ENCODE measurements at places on chromosomes 11 and 22.

- H3K27ac ChIP-seq = no peak overlapping the region
- no peaks in the 10 kb centered on the region for H3K27me3 ChIP-seq
- peaks cover 7% of the 10 kb centered on the region for H3K4me1 ChIP-seq
- no peaks in the 10 kb centered on the region for H3K36me3 ChIP-seq
Measured at GRCh38 chr11:108632041-108632704, 32.7 kb upstream of the DDX10 start.

- no peaks in the 10 kb centered on the region for H3K27me3 ChIP-seq
- no peak overlapping the region for H3K4me3 ChIP-seq
- no peak for DNase-seq
- peaks cover 35% of the 10 kb centered on the region for H3K36me3 ChIP-seq
- H3K4me1 ChIP-seq = no peaks in the 10 kb centered on the region
Measured at GRCh38 chr22:20948450-20948849, 18.6 kb upstream of the AIFM3 start.

DNA sequence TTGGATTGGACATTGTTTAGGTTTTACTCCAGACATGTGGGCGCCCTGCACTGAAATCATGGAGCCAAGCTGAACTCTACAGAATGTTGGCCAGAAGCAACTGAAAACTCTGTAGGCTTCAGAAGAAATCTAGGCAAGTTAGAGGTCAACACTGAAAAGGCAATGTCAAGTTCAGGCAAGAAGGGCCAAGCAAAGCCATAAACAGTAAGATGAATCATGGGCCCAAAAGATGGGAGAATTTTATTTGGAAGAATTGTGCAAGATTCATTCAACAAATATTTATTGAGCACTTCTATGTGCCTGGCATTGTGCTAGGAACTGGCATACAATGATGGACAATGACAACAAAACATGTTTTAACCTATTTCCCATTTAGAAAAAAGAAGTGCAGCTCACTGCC lies 10.9 kb downstream of the HOATZ start:
- no peak overlapping the region for H3K4me3 ChIP-seq
- no peak overlapping the region for H3K27ac ChIP-seq
- H3K27me3 ChIP-seq = no peaks in the 10 kb centered on the region
- no peaks in the 10 kb centered on the region for H3K4me1 ChIP-seq

- DNase-seq = no peak
- no peak overlapping the region for H3K4me3 ChIP-seq
- H3K27me3 ChIP-seq = no peaks in the 10 kb centered on the region
- no peaks in the 10 kb centered on the region for H3K4me1 ChIP-seq
- no peak overlapping the region for H3K27ac ChIP-seq
Measured at GRCh38 chr11:665704-666281, 28.7 kb downstream of the DRD4 start.

DNA sequence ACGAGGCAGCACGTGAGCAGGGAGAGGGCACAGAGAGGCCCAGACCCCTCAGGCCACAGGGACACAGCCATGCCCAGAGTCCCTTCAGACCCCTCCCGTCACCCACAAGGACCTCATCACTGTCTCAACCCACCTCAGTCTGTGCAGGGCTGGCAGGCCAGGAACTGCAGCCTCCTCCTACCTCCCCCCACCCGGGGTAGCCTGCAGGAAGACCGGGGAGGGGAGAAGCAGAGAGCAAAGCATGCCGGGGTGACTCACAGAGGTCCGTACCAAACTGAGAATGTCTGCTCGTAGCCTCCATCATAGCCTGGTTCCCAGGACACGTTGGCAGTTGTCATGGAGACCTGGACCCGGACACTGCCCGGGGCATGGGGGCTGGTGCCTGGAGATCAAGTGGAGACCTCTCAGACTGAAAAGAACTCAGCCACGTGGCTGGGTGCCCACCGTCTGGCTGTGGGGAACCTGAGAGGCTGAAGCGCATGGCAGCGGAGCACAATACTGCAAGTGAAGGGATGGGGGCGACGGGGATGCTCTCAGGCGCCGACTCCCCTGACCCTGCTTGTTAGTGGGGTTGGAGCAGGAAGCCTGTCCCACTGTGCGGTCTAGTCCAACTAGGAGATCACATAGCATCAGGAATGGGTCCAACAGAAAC lies 27.2 kb downstream of the IGSF9B start:
- no peak overlapping the region for H3K4me3 ChIP-seq
- H3K36me3 ChIP-seq = peaks cover 25% of the 10 kb centered on the region
- DNase-seq = no peak
- H3K27me3 ChIP-seq = no peaks in the 10 kb centered on the region
- no peaks in the 10 kb centered on the region for H3K4me1 ChIP-seq

GRCh38 chr11:116691771-116692177 lies 81.0 kb downstream of the BUD13 start:
- no peak for DNase-seq
- H3K36me3 ChIP-seq = no peaks in the 10 kb centered on the region
- H3K27ac ChIP-seq = no peak overlapping the region
- H3K27me3 ChIP-seq = no peaks in the 10 kb centered on the region
- H3K4me1 ChIP-seq = peaks cover 10% of the 10 kb centered on the region

- H3K27ac ChIP-seq = no peak overlapping the region
- H3K4me1 ChIP-seq = peaks cover 5% of the 10 kb centered on the region
- H3K4me3 ChIP-seq = no peak overlapping the region
Measured at GRCh38 chr11:18731949-18732821, 6.2 kb upstream of the IGSF22 start.

GRCh38 chr22:23553438-23553837 lies 26.7 kb downstream of the IGLL1 start:
- H3K36me3 ChIP-seq = no peaks in the 10 kb centered on the region
- no peak for DNase-seq
- no peak overlapping the region for H3K27ac ChIP-seq
- no peaks in the 10 kb centered on the region for H3K4me1 ChIP-seq

GRCh38 chr22:30861131-30861530 lies 107.4 kb downstream of the MORC2 start:
- H3K27me3 ChIP-seq = no peaks in the 10 kb centered on the region
- H3K27ac ChIP-seq = no peak overlapping the region
- DNase-seq = no peak
- no peaks in the 10 kb centered on the region for H3K4me1 ChIP-seq
- H3K36me3 ChIP-seq = no peaks in the 10 kb centered on the region

DNA sequence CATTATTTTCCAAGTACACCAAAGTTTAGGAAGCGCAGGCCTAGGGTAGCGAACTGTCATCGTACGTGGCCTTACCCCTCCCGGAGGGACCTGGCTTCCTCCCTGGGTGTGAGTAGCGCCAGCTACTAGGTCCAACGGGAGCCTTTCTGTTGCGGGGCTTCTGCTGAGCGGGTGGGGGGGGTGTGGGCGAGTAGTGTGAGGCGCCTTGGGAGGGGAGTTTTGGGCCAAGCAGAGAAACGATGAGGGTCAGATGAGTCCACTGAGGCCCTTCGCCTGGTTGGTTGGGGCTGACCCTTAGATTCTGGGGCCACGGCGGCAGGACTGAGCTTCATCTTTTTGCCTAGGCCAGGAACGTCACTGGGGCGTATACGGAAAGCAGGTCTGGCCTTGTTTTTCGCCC lies 868 bp downstream of the TEF start:
- H3K27ac ChIP-seq = no peak overlapping the region
- peaks cover 3% of the 10 kb centered on the region for H3K36me3 ChIP-seq
- H3K4me3 ChIP-seq = peak overlapping the region; percentile 67
- no peak for DNase-seq
- peaks cover 2% of the 10 kb centered on the region for H3K4me1 ChIP-seq

GRCh38 chr11:13391217-13391616 lies 71.8 kb downstream of the BTBD10 start:
- H3K27ac ChIP-seq = no peak overlapping the region
- H3K4me1 ChIP-seq = no peaks in the 10 kb centered on the region
- H3K36me3 ChIP-seq = no peaks in the 10 kb centered on the region
- DNase-seq = no peak
- H3K27me3 ChIP-seq = no peaks in the 10 kb centered on the region

DNA sequence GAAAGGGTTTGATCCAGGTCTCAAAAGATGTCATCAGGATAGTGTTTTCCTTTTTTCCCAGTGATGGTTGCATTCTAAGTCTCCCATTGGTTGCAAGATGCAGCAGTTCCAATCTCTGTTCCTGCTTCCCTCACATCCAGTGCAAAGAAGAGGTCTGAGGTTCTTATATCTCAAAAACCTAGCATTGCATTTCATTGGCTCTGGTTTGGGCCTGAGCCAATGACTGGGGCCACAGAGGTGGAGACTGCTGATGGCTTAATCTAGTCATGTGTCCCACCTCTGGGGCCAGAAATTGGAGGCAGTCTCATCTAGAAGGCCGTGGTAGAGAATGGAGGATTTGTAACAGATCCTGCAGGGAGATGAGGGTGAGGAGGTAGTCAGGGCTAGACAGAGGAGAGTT lies 13.2 kb upstream of the MICAL2 start:
- H3K27me3 ChIP-seq = no peaks in the 10 kb centered on the region
- no peak for DNase-seq
- H3K27ac ChIP-seq = no peak overlapping the region

GRCh38 chr11:60498399-60498798 lies 5.8 kb downstream of the MS4A12 start:
- no peak overlapping the region for H3K27ac ChIP-seq
- H3K4me3 ChIP-seq = no peak overlapping the region
- DNase-seq = no peak

- H3K4me1 ChIP-seq = no peaks in the 10 kb centered on the region
- H3K27ac ChIP-seq = no peak overlapping the region
- H3K4me3 ChIP-seq = no peak overlapping the region
- H3K36me3 ChIP-seq = no peaks in the 10 kb centered on the region
Measured at GRCh38 chr22:29231971-29232959, 26.6 kb downstream of the EMID1 start.

DNA sequence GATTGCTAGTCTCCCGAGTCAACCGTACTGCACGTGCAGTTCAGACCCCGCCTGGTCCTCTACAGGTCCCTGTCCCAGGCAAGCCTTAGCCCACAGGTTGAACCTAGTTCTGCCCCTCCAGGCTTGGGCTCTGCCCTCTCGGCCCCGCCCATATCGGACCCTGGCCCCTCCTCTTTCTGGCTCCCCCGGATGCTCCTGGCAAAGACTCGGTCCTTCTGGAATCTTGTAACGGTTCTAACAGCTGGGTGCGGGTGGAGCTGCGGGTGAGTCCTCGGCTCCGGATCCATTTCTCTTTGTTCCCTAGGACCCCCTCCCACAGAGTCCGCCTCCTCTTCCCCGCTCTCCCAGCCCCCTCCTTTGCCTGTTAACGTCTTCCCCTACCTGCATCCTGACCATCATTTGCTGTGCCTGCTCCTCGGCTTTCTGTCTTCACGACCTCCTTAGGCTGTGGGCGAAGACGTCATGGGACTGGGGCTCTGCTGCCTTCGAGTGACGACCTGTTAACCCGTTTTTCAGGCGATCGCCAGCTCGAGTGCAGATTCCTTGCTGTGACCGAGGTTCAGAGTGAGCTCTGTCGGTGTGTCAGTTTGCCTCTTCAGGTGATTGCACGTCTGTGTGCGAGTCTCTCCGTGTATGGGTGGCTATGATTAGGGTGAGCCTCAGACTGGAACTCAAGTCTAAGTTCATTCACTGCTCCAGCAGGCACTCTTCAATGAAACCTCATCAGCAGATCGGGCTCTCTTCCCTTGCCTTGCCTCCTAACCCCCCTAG lies at the start of gene DNHD1:
TSS of gene DNHD1 (plus strand) at position 212 of the 771 bp plus-strand sequence. CDS start 936 bp downstream, outside the sequence.
- peak within 1 kb of the TSS; percentile 44 for H3K4me3 ChIP-seq
- no peaks in the 10 kb centered on the region for H3K4me1 ChIP-seq
- H3K36me3 ChIP-seq = peaks cover 3% of the 10 kb centered on the region
- no peak within 1 kb of the TSS for H3K27ac ChIP-seq

- H3K27ac ChIP-seq = no peak overlapping the region
- H3K27me3 ChIP-seq = peaks cover 41% of the 10 kb centered on the region
- H3K4me1 ChIP-seq = peaks cover 2% of the 10 kb centered on the region
- no peak overlapping the region for H3K4me3 ChIP-seq
- H3K36me3 ChIP-seq = no peaks in the 10 kb centered on the region
Measured at GRCh38 chr22:49667236-49667635, 160.4 kb downstream of the BRD1 start.

DNA sequence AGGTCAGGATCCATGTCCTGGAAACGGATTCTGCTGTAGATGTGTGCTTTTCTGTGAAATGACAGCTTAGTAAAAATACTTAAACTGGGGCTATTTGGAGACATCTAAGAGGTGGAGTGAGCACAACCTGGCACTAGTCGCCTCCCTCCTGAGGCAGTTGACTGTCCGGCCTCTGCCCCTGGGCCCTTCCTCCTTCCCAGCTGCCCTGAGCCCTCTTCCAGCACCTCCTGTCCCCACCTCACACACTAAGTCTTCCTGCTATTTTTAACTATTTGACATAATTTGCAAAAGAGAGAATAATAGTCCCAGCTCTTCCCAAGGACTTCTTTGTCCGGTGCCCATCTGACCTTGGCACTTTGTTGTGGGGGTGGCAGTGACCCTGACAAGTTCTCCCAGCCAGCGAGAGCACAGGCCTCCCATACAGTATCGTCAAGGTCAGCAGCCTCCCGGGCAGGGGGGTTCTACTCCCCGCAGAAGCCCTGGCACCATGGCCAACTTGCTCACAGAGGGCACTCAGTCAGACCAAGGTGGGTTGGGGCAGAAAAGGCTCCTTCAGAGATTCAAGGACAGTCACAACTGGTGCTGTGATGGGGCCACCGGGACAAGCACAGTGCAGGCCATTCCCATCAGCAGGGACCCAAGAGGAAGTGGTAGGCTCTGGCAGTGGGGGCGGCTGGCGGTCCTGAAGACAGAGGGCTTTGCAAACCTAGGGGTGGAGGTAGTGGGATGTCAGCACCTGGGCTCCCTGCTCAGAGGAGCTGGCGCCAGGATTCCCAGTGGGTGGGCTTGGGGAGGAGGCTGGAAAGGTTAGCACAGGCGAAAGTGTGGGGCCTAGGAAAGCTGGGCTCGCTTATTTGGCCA lies 5.5 kb upstream of the NEAT1 start:
- no peak overlapping the region for H3K4me3 ChIP-seq
- peaks cover 36% of the 10 kb centered on the region for H3K4me1 ChIP-seq
- no peak for DNase-seq
- no peaks in the 10 kb centered on the region for H3K36me3 ChIP-seq
- no peak overlapping the region for H3K27ac ChIP-seq

GRCh38 chr22:26428515-26429457 lies at the start of gene ASPHD2:
TSS of gene ASPHD2 (plus strand) at chr22:26429260. CDS start at chr22:26433616, 4,356 bp downstream.
- H3K27me3 ChIP-seq = peaks cover 6% of the 10 kb centered on the region
- H3K4me3 ChIP-seq = peak within 1 kb of the TSS; percentile 79
- H3K27ac ChIP-seq = no peak within 1 kb of the TSS
- peak; percentile 75 for DNase-seq

- no peaks in the 10 kb centered on the region for H3K36me3 ChIP-seq
- H3K27ac ChIP-seq = no peak overlapping the region
- no peaks in the 10 kb centered on the region for H3K4me1 ChIP-seq
- no peak for DNase-seq
Measured at GRCh38 chr11:23226331-23227077, 366.2 kb upstream of the CCDC179 start.

DNA sequence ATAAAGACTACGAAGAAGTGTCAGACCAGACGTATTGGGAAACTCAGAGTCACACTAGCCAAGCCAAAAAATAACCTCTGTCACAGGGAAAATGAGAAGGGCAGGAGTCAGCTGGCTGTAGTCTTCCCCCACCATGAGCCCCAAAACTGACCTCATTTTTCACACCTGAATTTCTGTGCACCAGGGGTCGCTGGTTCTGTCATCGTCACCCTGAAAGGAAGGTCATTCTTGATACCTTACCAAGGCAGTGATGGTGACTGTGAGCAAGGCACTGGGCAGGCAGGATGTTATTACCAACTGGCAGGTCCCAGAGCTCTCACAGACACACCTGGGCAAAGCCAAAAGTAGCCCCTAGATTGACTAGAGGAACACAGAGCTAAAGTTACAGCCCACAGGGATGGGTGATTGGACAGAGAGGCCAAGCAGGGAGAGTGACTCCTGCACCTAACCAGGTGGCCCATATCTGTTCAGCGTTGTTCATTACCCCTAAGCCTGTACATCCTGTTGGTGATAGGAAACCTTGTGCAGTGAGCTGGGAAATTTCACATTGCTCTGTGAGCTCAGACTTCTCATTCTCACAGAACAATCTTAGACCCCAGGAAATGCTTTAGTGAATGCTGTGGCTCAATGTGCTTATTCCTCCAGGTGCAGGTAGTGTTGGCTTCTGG lies 32.3 kb upstream of the OR56A1 start:
- H3K4me1 ChIP-seq = no peaks in the 10 kb centered on the region
- no peak overlapping the region for H3K27ac ChIP-seq
- no peak overlapping the region for H3K4me3 ChIP-seq
- H3K36me3 ChIP-seq = no peaks in the 10 kb centered on the region

All from H1 (cell line).